ENCODE measurements at places on chromosomes 2 and 18.

- DNase-seq, result no peak
These were observed 282.7 kb downstream of the EPHA4 start for GRCh38 chr2:221289389-221289788.

GRCh38 chr2:181070119-181070835 lies 89.9 kb downstream of the UBE2E3 start:
- no peak for DNase-seq

GRCh38 chr2:88841224-88841929 lies 149.9 kb downstream of the RPIA start:
- DNase-seq, result no peak

GRCh38 chr2:28343971-28344715 lies 48.5 kb upstream of the FOSL2 start:
- DNase-seq, result no peak

DNA sequence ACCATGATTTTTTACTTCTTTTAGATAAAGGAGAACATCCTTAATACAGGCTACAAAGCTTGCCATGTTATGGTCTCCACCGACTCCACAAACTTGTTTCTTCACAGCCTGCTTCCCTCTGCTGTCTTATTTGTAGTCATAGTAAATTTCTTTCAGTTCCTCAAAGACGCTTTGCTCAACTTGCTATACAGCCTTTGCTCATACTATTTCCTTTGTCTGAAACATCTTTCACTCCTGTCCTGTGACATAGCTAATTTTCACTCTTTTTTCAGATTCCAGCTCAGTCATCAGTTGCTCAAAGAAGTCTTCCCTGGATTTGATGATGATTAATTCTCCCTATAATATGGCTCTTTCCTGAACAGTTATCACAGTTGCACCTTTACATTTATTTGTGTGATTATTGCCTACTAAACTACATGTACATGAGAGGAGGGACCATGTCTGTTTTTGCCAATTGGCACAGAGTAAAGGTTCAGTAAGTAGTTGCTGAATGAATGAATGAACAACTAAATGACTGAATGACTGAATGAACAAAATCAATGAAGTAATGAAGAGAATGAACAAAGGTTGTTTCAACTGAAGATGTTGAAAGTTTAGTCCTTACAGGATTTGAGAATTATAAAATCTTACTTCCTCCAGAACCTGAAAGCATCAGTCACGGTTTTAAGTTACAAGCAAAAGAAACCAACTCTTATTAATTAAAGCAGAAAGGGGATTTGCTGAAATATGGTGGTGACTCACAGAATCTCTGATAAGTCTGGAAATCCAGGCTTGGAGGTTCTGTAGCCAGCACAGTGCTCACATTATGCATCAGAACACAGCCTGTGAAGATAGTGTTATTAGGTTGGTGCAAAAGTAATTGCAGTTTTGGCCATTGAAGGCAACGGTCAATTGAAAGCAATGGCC lies 186.4 kb upstream of the FAM98A start:
- no peak for DNase-seq

DNA sequence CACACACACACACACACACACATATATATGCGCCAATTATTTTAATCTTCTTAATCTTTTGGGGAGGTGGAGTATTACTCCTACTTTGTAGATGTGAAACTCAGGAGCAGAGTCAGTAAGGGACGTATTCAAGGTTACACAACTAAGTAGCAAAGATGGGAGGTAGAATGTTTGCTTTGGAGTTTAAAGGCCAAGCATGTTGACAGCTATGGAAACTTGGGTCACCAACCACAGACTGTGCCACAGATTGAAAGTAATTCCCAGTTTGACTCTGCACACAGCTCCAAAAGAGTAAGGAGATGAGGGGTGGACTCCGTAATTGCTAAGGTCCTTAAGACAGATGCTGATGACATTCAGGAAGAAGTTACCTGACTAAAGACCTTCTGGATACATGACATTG lies 124.8 kb upstream of the ITGB6 start:
- no peak for DNase-seq

DNA sequence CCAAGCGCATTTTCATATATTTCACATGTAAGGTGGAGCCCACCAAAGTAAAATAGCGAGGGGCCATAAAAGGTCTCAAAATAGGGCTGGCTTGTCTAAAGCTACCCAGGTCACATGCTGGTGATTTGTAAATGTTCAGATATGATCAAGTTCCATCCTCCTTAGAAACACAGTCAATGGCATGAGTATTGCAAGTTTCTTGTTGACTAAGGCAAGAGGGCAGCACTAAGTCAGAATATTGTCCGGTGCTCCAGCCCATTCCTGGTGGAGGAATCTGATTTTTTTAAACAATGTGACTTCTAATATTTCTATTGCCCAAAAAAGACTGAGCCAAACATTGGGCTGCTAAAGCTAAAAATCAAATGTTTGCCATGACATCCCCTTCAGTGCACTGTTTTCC lies 85.1 kb downstream of the LAMA1 start:
- no peak for DNase-seq

Data from activated CD4-positive, alpha-beta T cell treated with anti-CD3 and anti-CD28 coated beads, Interleukin-2, amount 50 U/mL, for 24 hours (primary cell).